ENCODE measurements at places on chromosomes 3 and 15.

- DNase-seq = peak; percentile 76
Measured at GRCh38 chr15:40343512-40343911, 2.8 kb upstream of the CCDC9B start.

GRCh38 chr3:152298393-152299248, 29.9 kb downstream of the MBNL1 start:
- DNase-seq = peak; percentile 92

DNA sequence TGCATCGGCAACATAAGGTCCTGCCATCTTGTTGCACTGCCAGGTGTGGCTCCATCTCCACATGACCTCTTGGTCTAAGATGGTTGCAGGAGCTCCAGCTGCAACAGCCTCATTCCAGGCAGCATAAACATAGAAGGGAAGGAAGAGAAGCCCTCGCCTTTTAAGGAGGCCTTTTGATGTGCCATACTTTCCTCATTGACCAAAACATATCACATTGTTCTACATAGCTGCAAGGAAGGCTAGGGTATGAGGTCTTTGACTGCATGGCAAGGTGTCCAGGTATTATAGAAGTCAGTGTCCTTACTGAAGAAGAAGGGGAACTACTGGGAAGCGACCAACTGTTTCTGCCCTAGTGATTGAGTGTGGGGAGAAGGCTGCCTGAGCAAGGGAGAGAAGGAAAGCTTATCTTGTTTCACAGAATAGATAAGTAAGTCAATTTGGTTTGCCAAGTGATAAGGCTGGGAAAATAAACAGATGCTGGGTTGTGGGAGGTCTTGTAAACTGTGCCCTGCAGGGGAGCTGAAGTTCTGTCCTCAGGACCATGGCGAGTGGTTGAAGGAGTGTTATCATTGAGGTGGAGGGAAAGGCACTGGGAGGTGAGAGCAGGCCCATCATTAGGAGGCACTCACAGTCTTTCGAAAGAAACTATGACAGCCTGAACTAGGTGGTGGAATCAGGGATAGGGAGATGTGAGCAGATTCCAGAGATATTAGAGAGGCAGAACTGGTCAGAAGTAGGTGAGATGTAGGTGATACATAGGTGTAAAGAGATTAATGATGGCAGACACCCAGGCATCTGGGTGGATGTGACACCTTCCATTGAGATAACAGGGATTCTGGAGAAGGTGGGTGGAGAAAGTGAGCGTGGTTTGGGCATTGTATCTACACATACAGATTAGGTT, 93.8 kb upstream of the IGF1R start:
- no peak for DNase-seq

DNA sequence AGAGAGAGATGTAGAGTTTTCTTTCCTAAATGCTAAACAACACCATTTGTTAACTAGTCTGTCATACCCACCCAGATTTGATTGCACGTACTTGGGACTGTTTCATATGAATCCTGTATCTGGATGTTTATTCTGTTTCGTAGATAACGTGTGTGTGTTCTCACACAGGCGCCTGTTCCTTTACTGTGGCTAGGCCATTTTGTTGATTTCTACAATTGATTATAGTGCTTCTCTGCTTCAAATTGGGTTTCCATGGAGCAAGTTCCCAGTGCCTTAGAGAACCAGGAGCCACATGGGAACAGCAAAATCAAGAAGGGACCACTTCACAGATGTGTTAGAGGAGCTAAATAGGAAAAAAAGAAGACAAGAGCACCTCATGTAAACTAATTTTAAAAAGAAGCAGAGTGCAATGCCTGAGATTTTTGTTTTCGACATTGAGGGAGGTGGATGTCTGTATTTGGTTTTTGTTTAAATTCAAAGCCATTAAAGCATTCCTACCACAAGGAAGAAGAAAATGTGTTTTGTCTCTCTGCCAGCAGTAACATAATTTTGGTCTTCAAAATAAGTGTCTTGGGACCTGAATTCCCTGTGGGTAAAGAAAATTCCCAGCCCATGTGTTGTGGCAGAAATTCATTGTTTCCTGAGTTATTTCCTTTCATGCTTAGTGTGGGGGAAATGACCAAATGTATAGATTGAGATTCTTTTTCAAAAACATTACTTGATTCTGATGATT, 424.0 kb upstream of the C2CD4B start:
- DNase-seq = peak; percentile 2

GRCh38 chr15:51119120-51119519, 24.4 kb upstream of the TNFAIP8L3 start:
- no peak for DNase-seq

All from dermis microvascular lymphatic vessel endothelial cell (primary cell).